Stimulated activated CD4-positive, alpha-beta T cell treated with anti-CD3 and anti-CD28 coated beads, Interleukin-1b, Interleukin-23, amount 100 ng/mL, for 24 hours (primary cell): ENCODE measurements at places on chromosomes 2 and 18.

DNA sequence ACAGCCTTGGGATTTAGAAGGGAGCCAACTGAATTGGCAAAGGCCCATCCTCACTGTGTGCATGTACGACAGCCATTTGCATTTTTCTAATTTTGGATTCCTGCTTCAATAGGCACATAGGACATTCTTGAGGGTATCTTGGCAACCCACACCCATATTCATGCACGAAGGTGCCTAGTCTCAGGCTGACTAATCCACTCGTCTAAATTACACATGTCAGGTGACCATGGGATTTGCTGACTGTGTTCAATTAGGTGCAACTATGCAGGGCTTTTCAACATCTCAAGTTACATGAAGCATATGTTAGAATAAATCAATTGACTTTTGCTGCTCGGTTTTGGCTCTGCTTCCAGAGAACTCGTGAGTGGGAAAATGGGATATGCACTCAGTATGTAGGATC is 249.7 kb downstream of the SP3 start:
- DNase-seq = no peak

GRCh38 chr2:25029183-25029554 is 12.7 kb upstream of the EFR3B start:
- DNase-seq = no peak

DNA sequence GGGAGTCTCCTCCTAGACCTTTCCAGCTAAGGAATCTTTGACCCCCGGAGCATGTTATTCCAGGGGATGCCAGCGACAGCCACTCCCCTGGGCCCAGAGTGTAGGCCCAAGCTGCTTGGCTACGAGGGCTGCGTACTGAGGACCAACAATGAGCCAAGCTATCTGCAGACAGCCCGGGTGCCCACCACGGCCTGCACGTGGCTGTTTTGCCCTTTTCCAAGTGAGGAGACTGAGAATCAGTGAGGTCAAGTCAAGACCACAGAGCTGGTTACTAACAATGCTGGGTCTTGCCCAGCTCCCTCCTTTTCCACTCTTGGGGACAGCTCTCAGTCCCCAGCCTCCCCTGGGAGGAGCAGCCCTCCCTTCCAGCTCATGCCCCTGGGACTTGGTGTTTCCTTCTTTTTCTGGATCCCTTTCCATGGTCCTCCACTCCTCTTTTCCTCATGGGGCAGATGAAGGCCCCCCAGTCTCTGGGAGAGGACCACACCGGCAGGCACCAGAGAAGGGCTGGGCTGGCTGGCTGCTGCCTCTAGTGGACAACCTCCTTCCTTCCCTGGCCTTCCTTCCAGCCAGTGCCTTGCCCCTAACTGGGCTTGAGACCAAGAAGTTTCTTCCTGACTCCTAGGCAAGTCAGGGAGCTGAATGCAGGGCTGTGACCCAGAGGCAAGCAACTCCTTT is 550 bp upstream of the MALL start:
- DNase-seq = no peak

DNA sequence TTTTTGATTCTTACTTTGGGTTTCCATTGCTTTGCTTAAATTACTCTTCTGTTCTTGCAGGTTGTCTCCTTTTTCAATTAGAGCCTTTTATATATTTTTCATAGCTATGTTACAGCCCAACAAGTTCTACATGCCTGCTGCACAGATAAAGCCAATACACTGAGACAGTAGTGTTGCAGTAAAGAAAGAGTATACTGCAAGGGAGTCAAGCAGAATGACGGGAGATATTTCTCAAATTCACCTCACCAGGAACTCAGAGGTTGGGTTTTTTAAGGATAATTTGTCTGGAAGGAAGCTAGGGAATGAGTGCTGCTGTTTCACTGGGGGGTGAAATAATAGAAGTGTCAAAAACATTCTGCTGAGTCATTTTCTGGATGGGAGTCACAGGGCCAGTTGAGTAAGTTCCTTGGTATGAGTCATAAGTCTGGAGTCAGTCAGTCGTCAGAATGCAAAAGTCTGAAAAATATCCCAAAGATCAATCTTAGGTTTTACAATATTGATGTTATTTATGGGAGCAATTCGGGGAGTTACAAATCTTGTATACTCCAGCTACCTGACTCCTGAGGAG is 193.0 kb upstream of the RGPD4 start:
- no peak for DNase-seq

GRCh38 chr2:163716101-163716500 is 19.7 kb downstream of the FIGN start:
- DNase-seq = no peak

DNA sequence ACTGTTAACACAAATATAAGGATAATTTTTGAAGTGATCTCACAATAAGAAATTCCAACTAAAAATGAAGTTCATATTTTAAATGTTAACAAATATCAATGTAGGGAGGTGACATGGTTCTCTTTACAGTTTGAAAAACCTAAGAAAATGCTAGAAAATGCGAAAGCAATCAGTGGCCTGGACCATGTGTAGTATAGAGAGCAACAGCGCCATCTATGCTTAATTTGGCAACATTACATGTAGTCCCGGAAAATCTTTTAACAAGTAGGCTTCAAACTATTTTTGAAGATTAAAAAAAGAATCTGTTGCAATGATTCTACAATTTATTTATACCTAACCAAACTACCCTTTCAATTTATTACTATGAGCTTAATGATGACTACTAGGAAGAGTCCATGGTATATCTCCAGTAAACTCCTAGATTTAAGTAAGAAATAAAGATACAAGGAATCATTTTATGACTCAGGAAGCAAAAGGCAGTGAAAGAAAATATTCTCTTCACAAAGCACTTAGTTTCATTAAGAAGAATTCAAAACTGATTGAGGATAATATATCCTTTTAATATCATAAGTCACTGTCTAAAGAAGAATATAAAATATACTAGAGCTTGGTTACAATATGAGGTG is 33.3 kb downstream of the NDUFA10 start:
- DNase-seq = no peak

GRCh38 chr2:37315364-37315763 is 9.3 kb downstream of the PRKD3 start:
- no peak for DNase-seq

DNA sequence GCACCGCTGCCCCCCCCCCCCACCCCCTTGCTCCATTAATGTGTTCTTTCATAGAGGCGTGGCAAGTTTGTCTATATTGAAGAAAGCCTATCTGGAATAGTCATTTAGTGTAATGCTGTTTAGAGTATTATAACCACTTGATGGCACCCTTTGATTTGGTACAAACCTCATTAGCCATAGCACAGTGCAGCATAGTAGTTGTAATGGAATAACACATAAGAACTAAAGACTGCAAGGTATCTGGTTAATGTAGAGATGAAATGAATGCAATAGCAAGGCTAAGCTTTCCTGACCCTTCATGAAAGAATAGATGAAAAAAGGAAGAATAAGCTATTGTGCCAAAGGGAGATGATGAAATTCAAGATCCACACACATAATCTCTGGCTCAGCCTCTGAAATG is 81.9 kb downstream of the EHBP1 start:
- DNase-seq = no peak

- DNase-seq = no peak
Measured at GRCh38 chr2:220277445-220277975, 650.1 kb downstream of the SLC4A3 start.

GRCh38 chr2:10934979-10935350 is 23.2 kb downstream of the KCNF1 start:
- DNase-seq = no peak
